GDM1 (cell line): ENCODE measurements at places on chromosomes 6 and 20.

- DNase-seq: no peak
Measured at GRCh38 chr6:30804333-30804732, 60.0 kb upstream of the IER3 start.

DNA sequence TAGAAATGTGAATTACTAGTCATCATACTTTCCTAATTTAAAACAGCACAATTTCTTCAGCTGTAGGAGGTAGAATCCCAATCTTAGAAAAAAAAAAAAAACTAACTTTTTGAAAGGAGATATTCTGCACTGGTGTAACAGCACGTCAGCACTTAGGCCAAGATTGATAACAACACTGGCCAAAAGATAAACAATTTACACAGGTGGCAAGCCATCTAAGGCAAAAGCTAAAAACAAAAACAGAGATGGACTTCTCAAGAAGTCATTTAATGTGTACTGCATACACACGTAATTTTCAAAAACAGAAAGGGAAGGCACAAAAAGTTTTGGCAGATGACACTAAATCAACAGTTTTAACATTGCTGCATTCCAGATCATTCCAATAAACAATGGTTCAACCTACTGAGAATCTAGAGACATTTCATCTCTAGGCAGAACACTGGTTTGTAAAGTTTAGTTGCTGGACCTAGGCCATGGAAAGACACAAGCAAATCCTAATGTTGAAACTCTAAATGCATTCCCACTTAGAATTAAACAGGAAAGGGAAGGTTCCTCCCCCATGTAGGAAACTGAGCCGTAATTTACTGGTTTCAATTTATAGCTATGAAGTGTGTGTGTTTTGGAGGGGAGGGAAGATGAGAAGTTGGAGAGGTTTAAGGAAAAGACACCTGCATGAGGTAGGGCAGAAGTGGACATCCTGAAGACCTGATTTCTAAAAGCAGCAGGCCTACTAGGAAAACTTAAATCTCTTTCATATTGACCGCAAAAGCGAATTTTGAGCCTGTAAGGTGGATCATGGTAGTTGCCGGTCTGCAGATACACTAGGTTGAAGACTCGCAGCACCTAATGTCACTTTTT lies 1.3 kb downstream of the GCLC start:
- DNase-seq: no peak

DNA sequence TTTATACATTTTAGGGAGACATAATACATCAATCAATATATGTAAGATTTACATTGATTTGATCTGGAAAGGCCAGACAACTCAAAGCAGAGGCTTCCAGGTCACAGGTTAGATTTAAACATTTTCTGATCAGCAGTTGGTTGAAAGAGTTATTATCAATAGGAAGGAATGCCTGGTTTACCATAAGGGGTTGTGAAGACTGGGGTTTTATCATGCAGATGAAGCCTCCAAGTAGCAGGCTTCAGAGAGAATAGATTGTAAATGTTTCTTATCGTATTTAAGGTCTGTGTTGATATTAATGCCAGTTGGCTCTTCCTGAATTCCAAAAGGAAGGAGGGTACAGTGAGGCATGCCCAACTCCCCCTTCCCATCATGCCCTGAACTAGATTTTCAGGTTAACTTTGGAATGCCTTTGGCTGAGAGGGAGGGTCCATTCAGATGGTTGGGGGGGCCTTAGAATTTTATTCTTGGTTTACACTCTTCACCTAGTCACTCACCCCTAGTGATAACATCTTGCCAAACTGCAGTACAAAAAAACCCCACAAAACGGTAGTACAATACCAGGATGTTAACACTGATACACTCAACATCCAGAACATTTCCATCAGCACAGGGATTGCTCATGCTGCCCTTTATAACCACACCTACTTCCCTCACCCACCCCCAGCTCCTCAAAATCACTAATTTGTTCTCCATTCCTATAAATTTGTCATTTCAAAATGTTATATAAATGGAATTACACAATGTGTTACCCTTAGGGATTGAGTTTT lies 259.6 kb upstream of the PLN start:
- DNase-seq: no peak

- no peak for DNase-seq
Measured at GRCh38 chr6:123648723-123649122, 12.0 kb upstream of the TRDN start.

DNA sequence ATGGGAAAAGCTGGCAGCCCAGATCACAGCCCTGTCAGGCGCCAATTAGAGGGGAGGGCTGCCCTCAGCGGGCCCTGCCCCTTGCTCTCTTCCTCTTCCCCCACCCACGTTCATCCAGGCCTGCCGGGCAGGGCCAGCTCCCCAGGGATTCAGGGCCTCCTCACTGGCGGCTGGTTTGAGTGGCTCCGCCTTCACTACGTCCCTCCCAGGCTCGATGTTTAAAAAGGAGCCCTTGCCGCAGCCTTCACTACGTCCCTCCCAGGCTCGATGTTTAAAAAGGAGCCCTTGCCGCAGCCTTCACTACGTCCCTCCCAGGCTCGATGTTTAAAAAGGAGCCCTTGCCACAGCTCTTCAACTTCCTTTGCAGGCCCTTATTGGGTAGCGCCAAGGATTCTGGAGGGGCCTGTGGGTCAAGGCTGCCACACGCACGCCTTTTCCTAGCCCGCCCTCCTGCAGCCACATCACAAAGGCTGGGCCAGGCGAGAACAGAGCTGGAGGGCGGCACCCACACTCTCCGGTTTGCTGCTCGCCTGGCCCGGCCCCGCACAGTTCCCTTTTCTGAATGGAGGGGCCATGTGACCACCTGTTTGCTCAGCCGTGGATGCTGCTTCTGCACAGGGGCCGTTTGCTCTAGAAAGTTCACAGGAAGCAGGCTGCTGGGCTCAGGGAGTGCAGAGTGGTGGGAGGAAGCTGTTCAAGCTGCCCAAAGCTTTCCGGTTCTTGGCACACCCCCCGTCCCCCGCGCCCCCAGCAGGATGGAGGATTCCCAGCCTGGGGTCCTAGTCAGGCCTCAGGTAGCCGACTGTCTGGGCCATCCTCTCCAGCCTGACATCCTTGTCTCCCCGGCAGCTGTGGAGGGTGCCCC lies 1.6 kb downstream of the SLC17A9 start:
- peak; percentile 96 for DNase-seq

GRCh38 chr20:23666189-23666588 lies 22.6 kb downstream of the CST4 start:
- DNase-seq: no peak

GRCh38 chr6:20770773-20771172 lies 236.5 kb downstream of the CDKAL1 start:
- DNase-seq: no peak

DNA sequence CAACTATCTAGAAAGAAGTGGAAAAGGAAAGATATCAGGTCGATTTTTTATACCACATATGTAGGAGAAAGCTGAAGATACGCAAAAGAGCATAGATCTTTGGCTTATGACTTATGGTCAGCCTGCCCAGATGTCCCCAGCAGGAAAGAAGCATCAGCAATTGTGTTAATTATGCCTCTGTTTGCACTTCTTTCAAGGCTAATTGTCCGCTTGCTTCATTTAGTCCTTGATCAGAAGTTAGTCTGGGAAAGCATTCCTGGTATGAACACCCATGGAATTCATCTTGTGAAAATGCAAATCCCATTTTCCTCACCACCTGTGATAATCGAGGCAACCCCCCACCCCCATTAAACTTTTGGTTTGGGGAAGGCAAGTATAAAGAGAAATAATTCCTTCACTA lies 62.8 kb downstream of the ATP9A start:
- DNase-seq: no peak

GRCh38 chr6:43942011-43942442 lies 172.0 kb downstream of the VEGFA start:
- no peak for DNase-seq

- no peak for DNase-seq
Measured at GRCh38 chr6:4644996-4645395, 131.2 kb upstream of the CDYL start.

DNA sequence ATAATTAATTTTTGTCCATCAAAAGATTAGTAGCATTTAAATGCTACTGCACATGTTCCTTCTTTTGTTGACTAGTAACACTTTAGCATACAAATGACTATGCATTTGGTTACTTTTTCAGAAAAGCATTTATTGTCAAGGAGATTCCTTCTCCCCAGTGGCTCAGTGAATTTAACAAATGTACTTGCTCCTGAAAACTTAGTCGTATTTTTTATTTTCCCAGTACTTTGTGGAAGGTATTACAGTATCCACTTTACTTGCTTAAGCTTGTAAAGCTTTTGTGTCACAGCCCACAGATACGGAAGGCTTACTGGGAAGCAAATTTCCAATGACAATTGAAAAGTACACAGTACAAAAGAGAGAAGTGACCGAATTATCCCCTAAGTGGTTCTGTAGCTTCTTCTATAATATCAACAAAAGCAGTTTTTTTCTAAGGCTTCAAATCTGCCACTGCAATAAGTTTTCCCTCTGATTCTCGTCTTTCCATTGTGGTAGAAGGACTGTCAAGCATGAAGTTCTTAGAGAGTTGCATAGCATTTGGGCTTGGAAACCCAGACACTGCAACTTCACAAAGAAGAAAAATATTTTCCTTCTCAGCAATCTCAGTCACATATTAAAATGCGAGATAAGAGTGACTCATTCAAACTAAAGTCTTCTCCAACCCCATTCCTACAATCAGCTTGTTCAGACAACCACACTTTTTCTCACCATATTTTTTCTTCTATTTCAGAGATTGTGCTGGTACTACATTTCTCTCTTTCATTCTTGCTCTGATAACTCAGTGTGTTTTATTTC lies 431.2 kb downstream of the GRIK2 start:
- DNase-seq: no peak

DNA sequence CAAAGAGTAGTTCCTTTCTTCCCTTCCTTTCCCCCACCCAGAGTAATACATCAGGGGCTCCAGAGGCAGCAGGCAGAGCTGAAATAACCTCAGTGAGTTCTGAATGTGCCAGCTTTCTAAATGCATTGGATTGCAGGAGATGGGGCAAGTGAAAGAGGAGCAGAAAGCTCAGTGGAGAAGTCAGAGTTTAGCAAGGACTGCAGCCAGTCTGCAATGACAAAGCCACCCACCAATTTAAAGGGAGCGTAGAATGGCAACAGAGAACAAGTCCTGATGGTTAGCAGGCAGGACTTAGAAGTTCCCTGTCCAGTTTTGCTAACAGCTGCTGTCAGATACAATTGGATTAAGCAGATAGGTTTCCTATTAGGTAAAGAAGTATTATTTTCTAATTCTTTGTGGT lies 203.4 kb upstream of the RIN2 start:
- no peak for DNase-seq

DNA sequence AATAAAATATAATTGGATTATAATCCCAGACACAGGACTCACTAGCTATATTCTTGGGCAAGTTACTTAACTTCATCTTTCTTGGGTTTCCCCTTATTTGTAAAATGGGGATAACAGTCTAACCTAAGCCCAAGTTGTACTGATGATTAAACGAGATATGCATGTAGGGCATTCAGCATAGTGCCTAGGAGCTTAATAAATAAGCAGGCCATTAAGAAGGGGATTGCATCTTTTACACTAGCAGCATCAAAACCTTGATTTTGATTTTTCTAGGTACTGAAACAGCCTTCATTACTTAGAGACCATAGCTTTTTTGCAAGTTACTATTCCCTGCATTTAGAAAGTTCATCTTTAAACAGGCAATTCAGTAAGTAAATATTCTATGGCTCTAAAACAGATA lies 2.2 kb upstream of the QKI start:
- DNase-seq: no peak

- DNase-seq: no peak
Measured at GRCh38 chr6:163338671-163339405, 75.7 kb upstream of the QKI start.

DNA sequence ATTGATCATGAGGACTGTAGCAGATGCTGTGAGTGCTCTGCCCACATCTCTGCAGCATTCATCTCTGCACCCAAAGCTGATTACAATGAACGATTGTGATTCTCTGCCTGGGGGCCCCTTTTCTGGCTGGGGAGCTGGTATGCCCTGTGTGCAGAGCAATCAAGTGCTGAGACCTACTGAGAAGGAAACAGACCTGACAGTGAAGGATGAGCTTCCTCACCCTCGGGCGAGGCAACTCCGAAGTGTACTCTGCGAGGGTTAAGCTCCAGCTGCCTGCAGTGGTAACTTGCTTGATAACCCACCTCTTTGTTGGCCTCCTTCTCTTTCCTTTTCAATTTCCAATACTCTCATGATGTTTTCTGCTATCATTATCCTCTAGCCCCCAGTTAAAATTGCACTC lies 289.7 kb upstream of the RNF24 start:
- no peak for DNase-seq

GRCh38 chr6:49647476-49647875 lies 10.8 kb upstream of the RHAG start:
- no peak for DNase-seq

DNA sequence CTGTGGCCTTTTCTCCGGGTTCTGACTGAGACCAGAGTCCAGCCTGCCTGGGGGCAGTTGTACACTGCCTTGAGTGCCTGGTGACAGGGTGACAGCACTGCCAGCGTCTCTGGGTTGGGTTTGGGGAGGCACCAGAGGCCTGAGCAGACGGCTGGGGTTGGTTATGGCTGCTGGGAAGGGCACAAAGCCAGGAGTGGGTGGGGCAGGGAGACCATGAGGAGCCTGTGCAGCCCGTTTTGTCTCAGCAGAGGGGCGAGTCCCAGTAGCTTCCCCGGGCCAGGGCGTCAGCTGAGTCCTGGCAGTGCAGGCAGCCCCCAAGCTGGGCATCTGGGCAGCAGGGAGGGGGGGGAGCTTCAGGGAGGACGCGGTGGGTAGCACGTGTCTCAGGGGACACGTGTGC lies 15.3 kb upstream of the SULF2 start:
- DNase-seq: no peak

DNA sequence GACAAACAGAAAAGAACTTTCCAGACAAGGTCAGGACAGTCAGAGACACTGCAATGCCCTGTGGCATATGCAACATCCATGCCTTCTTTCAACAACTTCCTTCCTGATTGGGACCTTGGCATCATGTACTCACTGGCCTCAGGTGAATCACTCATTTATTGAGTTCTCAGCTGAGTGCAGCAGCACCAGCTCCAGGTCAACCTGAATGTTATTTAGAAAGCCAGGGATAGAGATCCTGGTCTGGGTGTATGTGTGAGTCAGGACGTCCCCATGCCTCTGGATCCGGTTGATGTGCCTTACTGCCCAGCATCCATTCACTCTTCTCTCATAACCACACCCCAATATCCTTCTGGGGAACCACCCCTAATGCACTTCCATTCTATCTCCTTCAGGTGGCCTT lies 54.4 kb downstream of the SNRNP48 start:
- DNase-seq: no peak

DNA sequence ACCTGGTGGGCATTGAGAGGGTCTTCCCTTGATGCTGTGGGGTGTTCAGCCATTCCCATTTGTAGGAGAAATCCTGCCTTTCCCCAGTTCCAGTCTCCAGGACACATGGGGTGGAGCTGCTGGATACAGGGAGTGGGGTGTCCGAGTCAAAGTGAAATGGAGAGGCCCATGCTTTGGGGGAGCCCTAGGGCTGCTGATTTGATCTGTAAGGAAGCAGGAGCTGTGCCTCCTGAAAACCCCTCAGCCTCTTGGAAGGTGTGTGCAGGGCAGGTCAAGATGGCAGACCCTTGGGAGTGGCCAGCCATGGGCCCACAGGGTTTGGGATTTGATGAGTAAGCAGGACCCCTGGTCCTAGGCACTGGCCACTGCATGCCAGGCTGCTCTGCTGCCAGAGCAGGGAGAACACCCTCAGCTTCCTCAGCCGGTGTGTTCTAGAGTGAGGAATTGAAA lies 82.0 kb downstream of the SERAC1 start:
- DNase-seq: no peak

- no peak for DNase-seq
Measured at GRCh38 chr6:53582963-53583362, 38.1 kb upstream of the GCLC start.
